NCI-H460 (cell line): ENCODE measurements at places on chromosomes 4 and X.

- DNase-seq, result no peak
These were observed 58.5 kb downstream of the TEX13C start for GRCh38 chrX:125378205-125378604.

- peak; percentile 79 for DNase-seq
These were observed 247 bp upstream of the PPA2 start for GRCh38 chr4:105474099-105474518.

DNA sequence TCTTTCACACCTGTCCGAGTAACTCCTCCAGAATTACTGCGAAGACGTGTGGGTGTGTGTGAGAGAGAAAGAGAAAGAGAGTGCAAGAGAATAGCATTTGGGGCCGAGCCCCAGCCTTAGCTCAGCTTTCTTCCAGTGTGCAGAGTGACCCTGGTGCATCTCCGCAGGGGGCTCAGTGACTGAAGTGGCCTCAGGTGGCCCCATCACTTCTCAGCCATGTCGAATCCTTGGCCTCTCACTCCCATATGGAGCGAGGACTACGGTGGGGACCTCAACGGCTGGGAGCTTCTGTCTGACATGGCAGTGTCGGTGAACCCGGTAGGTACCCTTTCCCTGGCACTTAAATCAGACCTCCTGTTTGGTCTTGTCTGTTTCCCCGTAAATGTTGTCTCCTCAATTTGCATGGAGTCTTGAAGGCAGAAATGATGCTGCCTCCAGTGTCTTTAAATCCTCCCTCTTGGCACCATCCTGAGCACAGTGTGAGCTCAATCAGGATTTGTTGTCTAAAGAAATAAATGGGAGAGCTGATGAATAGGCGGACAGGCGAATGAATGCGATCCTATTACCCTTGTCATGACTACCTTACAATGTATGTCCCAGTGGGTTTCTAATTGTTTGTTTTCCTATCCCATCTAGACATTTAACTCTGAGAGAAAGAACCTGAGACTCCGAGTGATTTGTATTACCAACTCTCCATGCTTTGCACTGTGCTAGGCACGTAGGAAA is 305.9 kb downstream of the AFF2 start:
- DNase-seq, result no peak

GRCh38 chr4:83906561-83906960 is 370.7 kb downstream of the GPAT3 start:
- DNase-seq, result no peak

GRCh38 chr4:151475035-151475714 is 66.2 kb downstream of the FHIP1A start:
- DNase-seq, result no peak

DNA sequence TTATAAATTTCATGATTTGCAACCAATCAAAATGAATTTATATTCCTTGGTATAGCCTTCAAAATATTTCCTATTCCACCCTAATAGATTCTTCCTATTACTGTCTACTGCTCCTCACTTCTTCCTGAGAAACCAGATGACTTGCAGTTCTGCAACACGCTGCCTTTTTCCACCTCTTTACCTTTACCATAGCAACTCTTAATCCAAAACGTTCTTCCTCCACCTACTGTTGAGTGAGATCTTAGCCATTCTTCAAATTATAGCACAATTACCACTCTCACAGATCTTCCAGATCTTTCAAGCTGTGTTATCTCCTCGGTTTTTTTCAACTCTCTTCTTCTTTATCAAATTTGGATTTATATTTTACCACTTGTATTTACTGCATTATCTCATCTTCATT is 289.8 kb downstream of the ADGRL3 start:
- no peak for DNase-seq

GRCh38 chr4:98946359-98946758 is 17.4 kb upstream of the EIF4E start:
- DNase-seq, result no peak

DNA sequence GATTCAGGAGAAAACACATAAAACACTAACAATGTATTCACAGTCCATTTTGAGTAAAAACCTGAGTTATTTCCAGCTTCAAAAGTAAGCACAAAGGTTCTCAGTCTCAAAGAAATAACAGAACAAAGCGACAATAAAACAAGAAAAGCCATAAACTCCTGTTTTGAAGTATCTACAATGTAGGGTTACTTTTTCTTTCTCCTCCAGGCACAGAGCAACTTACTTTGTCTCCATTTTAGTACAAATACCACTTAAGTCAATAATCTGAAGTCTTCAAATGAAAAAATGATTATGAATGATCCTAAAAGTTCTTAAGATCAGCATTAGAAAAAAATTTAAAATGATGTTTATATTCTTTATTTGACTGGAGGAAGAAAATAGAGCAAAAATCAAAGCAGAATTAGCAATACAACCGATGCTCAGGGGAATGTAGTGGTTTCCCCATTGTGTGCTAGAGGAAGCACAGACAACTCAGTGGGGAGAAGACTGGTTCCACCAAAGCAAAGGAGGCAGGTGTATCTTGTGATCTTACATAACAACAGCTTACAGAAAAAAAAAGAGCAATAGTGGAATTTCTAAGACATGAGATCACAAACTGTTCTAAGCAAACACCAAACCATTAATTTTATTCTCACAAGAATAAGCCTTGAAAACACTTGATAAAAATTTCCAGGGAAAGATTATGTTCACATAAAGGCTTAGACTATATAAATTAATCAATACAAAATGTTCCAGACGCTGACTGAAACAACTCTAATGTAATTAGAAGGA is 35.1 kb downstream of the EPHA5 start:
- no peak for DNase-seq

DNA sequence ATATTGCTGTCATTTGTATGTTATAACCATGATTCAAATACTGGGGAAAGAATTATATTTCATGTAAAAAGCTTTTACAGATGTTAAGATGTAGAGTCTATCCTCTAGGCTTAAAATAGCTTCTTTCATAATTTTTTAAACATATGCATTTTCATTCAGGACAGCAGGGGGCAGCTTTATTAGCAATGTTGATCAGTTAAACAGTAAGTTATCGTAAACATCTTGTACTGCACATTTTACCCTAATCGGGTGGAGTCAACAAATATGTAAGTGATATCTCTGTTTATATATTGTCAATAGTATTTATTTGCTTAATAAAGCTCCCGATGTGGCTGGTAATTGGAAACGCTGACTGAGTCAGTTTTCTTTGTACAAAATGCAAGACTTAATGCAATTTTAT is 142.5 kb upstream of the MED14 start:
- peak; percentile 29 for DNase-seq

- DNase-seq, result no peak
These were observed 28.7 kb downstream of the FAM9C start for GRCh38 chrX:13015536-13016236.

DNA sequence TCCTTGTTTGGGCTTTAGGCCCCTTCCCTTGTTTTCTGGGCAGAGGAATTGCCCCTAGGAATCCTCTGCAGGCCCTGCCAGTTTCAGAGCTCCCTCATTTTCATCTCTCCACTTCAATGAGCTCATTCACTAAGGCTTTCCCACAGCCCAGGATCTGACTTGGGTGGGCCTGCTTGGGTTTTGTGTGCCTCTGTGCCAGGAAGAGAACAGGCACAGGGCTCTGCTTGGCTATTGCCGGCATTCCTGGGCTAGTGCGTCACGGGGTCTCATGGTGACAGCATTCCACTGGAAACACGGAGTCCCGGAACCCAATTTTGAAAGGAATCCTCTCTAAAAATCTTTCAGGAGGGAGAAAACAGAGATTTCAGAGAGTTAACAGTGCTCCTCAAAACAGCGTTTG is 150.5 kb downstream of the VCX3A start:
- no peak for DNase-seq

DNA sequence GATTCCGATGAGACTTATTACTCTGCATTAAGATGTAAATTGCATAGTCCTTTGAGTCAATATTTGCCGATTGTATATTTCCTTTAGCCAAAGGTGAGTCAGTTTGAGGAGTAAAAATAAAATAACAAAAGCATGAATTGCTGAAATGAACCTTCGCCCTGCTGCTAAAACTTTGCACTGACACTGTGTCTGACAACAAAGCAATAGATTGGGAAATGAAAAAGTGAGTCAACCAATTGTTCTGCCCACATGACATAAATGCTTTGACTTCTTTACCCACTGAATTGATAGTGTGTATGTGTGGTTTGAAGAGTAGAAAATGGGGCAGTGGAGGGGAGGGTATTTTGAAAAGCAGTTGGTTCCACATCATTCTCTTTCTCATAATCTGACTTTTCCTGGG is 88.4 kb upstream of the AFF2 start:
- DNase-seq, result no peak

DNA sequence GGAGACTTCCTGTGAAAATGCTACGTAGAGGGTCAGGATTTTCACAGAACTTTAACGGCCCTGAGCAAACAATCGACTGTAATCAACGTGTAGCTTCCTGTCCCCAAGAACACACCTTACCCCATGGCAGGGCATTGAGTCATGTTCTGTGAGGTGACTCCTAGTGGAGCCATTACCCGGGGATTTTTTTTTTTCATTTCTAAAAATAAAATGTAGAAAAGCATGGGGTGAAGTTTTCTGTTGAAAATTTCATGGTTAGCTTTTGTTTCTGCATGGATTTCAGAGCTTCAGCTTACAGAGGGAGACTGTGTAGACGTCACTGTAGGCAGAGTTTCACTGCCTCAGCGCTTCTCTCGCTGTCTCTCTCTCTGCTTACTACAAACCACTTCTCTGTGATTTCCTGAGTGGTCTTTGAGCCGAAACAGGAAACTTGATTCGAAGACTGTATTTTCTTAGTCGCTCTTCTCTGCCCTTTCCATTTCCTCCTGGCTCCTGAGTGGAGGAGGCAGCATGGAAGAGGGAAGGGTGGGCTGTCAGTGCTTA is 111.7 kb downstream of the NFKB1 start:
- no peak for DNase-seq

DNA sequence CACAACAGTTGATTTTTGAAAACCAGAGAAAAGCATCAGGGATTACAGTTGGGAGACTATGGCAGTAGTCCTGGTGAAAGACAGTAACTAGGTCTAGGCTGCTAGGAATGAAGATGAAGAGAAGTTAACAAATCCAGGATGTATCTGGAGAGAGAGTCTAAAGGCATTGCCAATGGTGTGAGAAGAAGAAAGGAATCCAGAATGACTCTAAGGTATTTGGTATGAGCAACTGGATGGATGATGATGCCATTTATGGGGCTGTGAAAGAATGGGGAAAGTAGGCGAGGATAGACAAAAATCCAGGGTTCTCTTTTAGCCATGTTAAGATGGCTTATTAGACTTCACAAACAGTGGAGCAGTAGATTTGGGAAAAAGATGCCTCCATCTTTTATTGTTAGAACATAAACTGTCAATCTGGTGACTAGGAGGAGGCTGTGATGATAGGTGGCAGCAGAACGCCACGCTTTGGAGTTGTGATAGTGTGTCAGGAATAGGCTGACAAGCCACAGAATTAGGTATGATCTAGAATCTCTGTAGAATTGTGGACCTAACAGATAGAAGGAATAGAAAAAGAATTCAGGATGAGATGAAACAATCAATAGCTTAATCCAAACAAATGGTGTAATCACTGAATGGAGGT is 27.3 kb upstream of the JADE1 start:
- DNase-seq, result peak; percentile 19

DNA sequence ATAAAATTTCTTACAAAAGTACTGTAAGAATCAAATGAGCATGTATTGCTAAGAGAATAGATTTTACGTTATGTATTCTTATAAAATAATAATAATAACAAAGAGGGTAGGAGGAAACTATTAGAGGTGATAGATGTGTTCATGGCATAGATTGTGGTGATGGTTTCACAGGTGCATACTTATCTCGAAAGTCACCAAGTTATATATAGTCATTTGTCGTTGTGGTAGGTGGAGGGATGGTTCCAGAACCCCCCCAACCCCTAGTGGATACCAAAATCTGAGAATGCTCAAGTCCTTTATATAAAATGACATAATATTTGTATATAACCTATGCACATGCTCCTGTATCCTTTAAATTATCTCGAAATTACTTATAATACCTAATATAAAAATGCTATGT is 36.7 kb upstream of the H2AZ1 start:
- DNase-seq, result no peak

DNA sequence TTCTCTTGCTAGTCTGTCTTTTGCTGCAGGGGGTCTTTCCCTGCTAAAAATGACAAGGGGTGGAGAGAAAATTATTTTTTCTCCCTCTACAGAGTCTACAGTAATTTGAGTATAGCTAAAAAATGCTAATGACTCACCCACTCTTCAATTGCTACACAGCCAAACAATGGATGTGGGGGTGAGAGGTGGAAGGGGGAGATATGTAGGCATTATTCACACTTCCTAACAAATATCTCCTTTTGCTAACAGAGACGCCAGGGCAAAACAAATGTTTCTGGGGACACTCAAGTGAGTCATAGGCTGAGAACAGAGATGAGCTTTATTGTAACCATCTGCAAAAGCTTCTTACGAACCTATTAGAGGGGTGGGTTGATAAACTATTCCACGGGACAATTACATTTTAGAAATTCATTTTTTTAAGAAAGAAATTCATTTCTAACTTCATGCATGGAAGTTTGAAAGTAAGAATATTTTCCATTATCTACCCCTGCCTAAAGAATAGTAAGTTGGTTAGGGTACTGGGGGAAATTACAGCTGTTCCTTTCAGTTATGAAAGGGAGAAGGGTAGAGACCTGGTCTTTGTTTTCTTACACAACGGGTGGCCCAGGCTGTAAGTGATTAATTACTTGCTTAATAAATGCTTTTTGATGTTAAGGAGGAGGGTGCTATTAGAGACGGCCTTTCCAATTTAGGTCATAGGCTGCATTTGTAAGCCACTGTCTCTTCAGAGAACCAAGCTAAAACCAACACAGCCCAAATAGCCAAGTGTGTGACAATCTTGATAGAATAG is 12.8 kb downstream of the SCD5 start:
- no peak for DNase-seq

DNA sequence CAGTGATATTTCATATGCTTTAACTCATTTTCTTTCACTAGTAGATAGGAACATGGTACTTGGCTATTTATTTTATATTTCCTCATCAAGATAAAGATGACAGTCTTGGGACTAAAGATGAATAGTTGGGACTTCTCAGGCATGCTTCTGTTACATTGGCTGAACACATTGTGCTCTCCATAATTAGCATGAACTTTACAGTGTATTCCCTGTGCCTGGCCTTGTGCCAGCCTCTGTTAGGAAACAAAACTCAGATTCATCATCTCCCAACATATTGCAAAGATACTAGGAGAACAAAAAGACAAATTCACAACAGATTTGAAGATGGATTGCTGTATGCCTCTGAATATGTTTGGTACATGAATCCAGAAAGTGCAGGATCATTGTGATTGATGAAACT is 26.4 kb downstream of the GRIA2 start:
- no peak for DNase-seq

GRCh38 chr4:1167244-1167949 is 5.0 kb downstream of the SPON2 start:
- peak; percentile 68 for DNase-seq

- no peak for DNase-seq
These were observed 55.5 kb downstream of the PJA1 start for GRCh38 chrX:69109706-69110105.

GRCh38 chr4:110510955-110511544 is 35.1 kb downstream of the ENPEP start:
- DNase-seq, result peak; percentile 45

GRCh38 chr4:102843273-102843672 is 15.9 kb upstream of the UBE2D3 start:
- no peak for DNase-seq

GRCh38 chr4:187929024-187929423 is 66.5 kb upstream of the ZFP42 start:
- no peak for DNase-seq
